Fibroblast of lung (primary cell): ENCODE measurements at places on chromosomes 2 and 18. TPM values are rescaled to one million over a fixed set of nuclear protein-coding genes. Genes with fewer than 3 reads are reported as not detected.

MRPS5 gene
- 50.8 and 61.1 TPM in 2 replicates for total RNA-seq

DSG1 gene
- not detected in 2 replicates for total RNA-seq

SLC4A3 gene
- total RNA-seq, result 1.3 and 1.5 TPM in 2 replicates

INPP4A gene
- total RNA-seq, result 19.0 and 26.1 TPM in 2 replicates

SGPP2 gene
- not detected in 2 replicates for total RNA-seq

HIBCH gene
- 16.2 and 19.2 TPM in 2 replicates for total RNA-seq

ERICH2 gene
- 3.1 and 4.1 TPM in 2 replicates for total RNA-seq

ZDBF2 gene
- 11.6 TPM in 2 replicates for total RNA-seq

GALNT13 gene
- 0.17 and 0.26 TPM in 2 replicates for total RNA-seq

FAP gene
- total RNA-seq, result 81.9 and 96.1 TPM in 2 replicates

ZC3H8 gene
- total RNA-seq, result 4.6 and 6.9 TPM in 2 replicates

NEU4 gene
- total RNA-seq, result under 0.01 TPM in 1 of 2 replicates, not detected in the other

GKN2 gene
- not detected in 2 replicates for total RNA-seq

ERBB4 gene
- total RNA-seq, result under 0.01 and 0.17 TPM in 2 replicates

TUBA3E gene
- total RNA-seq, result not detected in 2 replicates

OBSL1 gene
- total RNA-seq, result 28.7 and 34.4 TPM in 2 replicates

SERPINB2 gene
- total RNA-seq, result 3.9 and 12.1 TPM in 2 replicates

SCYGR6 gene
- not detected in 2 replicates for total RNA-seq

DES gene
- 34.7 and 69.3 TPM in 2 replicates for total RNA-seq

SPHKAP gene
- total RNA-seq, result not detected in 2 replicates

UCN gene
- total RNA-seq, result 1.2 and 1.3 TPM in 2 replicates

SERPINB3 gene
- total RNA-seq, result not detected in 2 replicates

ZNF407 gene
- total RNA-seq, result 12.6 and 13.9 TPM in 2 replicates

POTEC gene
- not detected in 2 replicates for total RNA-seq

NEU2 gene
- not detected in 2 replicates for total RNA-seq

EN1 gene
- under 0.01 TPM in 1 of 2 replicates, not detected in the other for total RNA-seq

HOXD1 gene
- not detected in 2 replicates for total RNA-seq

VPS54 gene
- 25.7 and 29.7 TPM in 2 replicates for total RNA-seq

MC5R gene
- total RNA-seq, result not detected in 2 replicates

SIX3 gene
- not detected in 2 replicates for total RNA-seq

PCARE gene
- under 0.01 TPM in 1 of 2 replicates, not detected in the other for total RNA-seq

GPR35 gene
- total RNA-seq, result 1.0 and 1.2 TPM in 2 replicates

ATP8B1 gene
- total RNA-seq, result 53.4 and 109 TPM in 2 replicates

TRIP12 gene
- 210 and 277 TPM in 2 replicates for total RNA-seq

GALNT3 gene
- total RNA-seq, result 0.26 and 0.66 TPM in 2 replicates

CPSF3 gene
- total RNA-seq, result 46.2 and 53.0 TPM in 2 replicates

GPATCH11 gene
- 5.9 and 6.4 TPM in 2 replicates for total RNA-seq

MDH1B gene
- total RNA-seq, result 0.99 and 1.8 TPM in 2 replicates
